BE2C (cell line): ENCODE measurements at places on chromosomes 5 and 9.

DNA sequence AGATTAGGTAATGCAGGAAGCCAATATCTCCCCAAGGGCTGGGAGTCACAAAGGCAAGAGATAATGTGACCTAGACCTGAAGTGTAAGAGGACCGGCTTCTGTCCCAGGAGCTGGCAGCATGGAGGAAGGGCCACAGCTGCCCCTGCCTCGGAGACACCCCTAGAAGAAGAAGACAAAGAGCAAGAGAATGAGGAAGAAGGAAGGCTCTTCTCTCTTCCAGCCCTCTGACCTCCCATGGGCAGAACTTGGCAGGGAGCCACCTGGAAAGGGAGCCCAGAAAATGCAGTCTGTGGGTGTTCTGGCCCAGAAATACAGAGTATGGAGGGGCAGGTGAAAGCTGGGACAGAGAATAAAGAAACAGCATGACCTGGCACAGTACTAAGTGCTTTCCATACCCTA is 151.0 kb downstream of the C5orf15 start:
- DNase-seq: no peak

GRCh38 chr5:163338-163620 is 28.0 kb upstream of the LRRC14B start:
- DNase-seq: peak; percentile 2

DNA sequence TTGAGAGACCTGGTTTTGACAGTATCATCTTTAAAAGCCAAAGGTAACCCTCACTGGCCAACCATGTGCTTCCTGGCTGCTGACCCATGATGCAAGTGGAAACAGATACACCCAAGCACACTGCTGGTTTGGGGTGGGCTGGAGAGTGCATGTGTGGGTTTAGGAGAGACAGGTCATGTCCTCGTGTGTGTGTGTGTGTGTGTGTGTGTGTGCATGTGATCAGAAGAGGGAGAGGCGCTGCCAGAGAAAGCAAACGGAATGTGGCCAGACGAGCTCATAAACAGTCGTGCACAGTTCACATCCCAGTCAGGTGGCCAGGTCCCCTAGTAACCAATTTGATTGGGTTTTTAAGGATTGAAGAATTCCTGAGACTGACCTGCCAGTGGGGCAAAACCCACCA is 112.8 kb upstream of the ICE1 start:
- no peak for DNase-seq

- no peak for DNase-seq
These were observed 483.4 kb downstream of the ZNF608 start for GRCh38 chr5:124262991-124263571.

GRCh38 chr5:175448276-175448675 is 4.3 kb upstream of the DRD1 start:
- DNase-seq: no peak

DNA sequence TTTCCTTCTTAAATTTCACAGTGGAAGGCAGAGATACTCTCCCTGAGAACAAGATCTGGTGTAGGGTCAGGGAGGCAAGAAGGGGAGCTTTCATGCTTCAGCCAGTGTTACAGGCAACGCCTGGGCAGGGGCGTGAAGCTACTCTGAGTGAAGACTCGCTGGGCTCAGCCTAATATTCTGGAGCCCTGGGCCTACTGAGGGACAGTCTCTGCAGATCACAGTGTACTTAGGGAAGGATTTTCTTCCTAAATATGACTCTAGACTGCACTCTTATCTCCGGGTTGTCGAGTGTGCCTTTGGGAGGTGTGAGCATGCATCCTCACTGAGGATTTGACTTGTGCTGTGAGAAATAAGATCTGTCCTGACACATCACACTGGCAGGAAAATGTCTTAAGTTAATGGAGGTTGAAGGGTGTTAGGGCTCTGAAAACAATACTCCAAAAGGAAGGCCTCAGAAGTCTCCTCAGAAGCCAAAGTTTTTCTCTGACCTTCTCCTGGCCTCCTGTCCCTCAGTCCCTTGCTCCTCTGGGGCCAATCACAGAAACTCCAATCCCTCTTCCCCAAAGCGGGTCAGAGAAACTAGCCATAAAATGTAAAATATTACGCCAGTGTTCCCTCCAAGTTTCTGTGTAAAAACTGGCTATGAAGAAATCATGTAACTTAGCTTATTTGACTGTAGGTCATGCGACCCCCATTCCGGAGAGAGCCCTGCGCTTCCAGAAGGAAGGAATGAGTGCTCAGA is 156.8 kb upstream of the TBC1D2 start:
- no peak for DNase-seq

GRCh38 chr5:101067429-101067828 is 164.3 kb upstream of the ST8SIA4 start:
- no peak for DNase-seq

DNA sequence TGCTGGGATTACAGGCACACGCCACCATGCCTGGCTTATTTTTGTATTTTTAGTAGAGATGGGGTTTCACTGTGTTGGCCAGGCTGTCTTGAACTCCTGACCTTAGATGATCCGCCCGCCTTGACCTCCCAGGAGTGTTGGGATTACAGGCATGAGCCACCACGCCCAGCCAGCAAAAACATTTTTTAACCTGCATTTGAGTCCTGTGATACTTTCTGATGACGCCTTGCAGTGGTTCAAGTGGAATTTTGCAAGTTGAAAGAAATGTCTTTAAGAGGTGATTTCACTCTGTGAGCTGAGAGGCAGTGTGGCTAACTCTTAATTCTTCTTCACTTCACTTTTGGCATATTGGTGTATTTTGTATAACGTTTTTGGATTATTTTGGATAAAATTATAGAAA is 9.1 kb downstream of the ANP32B start:
- DNase-seq: no peak

GRCh38 chr5:139291051-139291450 is 2.5 kb upstream of the MATR3 start:
- DNase-seq: no peak
